Activated T-cell treated with anti-CD3 and anti-CD28 coated beads, Interleukin-2, amount 50 U/mL, for 4 hours (primary cell): ENCODE measurements at places on chromosomes 3 and 15. TPM values are rescaled to one million over a fixed set of nuclear protein-coding genes. Genes with fewer than 3 reads are reported as not detected.

TRPM1 gene
- not detected for total RNA-seq

CSTA gene
- not detected for total RNA-seq

MYO5C gene
- 0.61 TPM for total RNA-seq

MKRN3 gene
- 1.6 TPM for total RNA-seq
